ENCODE measurements at places on chromosomes 2 and 18. TPM values are rescaled to one million over a fixed set of nuclear protein-coding genes. Genes with fewer than 3 reads are reported as not detected.

EGR4 gene
- total RNA-seq: 0.33 TPM

HADHB gene
- total RNA-seq: 99.2 TPM

ACMSD gene
- total RNA-seq: not detected

VSNL1 gene
- not detected for total RNA-seq

ZAP70 gene
- total RNA-seq: 0.12 TPM

POTEI gene
- not detected for total RNA-seq

CTAGE1 gene
- total RNA-seq: not detected

IL36A gene
- total RNA-seq: not detected

EVA1A gene
- total RNA-seq: 8.2 TPM

SCN7A gene
- total RNA-seq: not detected

FOXD4L1 gene
- total RNA-seq: 0.31 TPM

ONECUT2 gene
- total RNA-seq: 0.37 TPM

TEKT4 gene
- total RNA-seq: not detected

NRP2 gene
- 134 TPM for total RNA-seq

UGT1A10 gene
- not detected for total RNA-seq

CNGA3 gene
- total RNA-seq: not detected

SRD5A2 gene
- 0.06 TPM for total RNA-seq

ADRA2B gene
- 0.06 TPM for total RNA-seq

MOGAT1 gene
- total RNA-seq: not detected

ALKAL2 gene
- not detected for total RNA-seq

GPR39 gene
- total RNA-seq: 6.9 TPM

CCL20 gene
- 7.8 TPM for total RNA-seq

WNT6 gene
- total RNA-seq: 0.31 TPM

TFCP2L1 gene
- 23.9 TPM for total RNA-seq

STAT4 gene
- 3.6 TPM for total RNA-seq

LAMA3 gene
- total RNA-seq: 52.1 TPM

TTN gene
- total RNA-seq: 0.01 TPM

SAG gene
- total RNA-seq: not detected

CIB4 gene
- 0.16 TPM for total RNA-seq

FEV gene
- total RNA-seq: not detected

SNRNP27 gene
- 52.3 TPM for total RNA-seq

C2orf78 gene
- total RNA-seq: not detected

CYS1 gene
- total RNA-seq: 1.5 TPM

RAD51AP2 gene
- total RNA-seq: not detected

MATN3 gene
- 17.8 TPM for total RNA-seq

LRRC30 gene
- total RNA-seq: not detected

CYRIA gene
- 0.30 TPM for total RNA-seq

SETBP1 gene
- 0.59 TPM for total RNA-seq

DES gene
- total RNA-seq: 0.29 TPM

GALNT5 gene
- total RNA-seq: 1.9 TPM

L3MBTL4 gene
- total RNA-seq: not detected

SP110 gene
- total RNA-seq: 7.4 TPM

AKAIN1 gene
- total RNA-seq: not detected

IFIH1 gene
- 1.2 TPM for total RNA-seq

NT5DC4 gene
- total RNA-seq: not detected

ASPRV1 gene
- 0.25 TPM for total RNA-seq

UGT1A8 gene
- 0.05 TPM for total RNA-seq

Measured in A549 treated with Hydrocortisone at 1 μM for 4 hours (cell line).